Tongue (tissue), 3 donors: ENCODE measurements at places on chromosomes 1 and 21.

- DNase-seq, result no peak
These were observed 110.8 kb downstream of the MATN1 start for GRCh38 chr1:30612536-30613065.

- DNase-seq, result peak; percentile 93
These were observed at the start of gene PDPN for GRCh38 chr1:13583595-13583965. Gene PDPN (plus strand): TSS chr1:13583832. CDS start chr1:13584034, 202 bp downstream.

DNA sequence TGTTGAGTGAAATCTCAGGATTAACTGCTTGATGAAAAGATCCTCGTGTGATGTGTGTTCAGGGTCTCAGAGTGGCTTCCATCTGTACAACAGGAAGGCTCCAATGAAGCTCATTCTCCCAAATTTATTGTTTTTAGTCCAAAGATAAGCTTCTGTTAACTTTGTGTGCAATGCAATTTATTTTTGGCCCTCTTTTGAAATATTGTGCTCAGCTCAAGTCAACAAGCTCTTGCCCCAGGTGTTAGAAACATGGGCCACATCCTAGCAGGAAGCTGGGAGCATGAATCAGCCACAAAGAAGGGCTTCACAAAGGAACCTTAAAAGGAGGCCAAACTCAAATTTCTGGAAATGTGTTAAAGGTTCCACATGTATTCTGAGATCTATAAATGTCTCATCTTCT is 135.7 kb downstream of the PCP4 start:
- DNase-seq, result peak; percentile 11

DNA sequence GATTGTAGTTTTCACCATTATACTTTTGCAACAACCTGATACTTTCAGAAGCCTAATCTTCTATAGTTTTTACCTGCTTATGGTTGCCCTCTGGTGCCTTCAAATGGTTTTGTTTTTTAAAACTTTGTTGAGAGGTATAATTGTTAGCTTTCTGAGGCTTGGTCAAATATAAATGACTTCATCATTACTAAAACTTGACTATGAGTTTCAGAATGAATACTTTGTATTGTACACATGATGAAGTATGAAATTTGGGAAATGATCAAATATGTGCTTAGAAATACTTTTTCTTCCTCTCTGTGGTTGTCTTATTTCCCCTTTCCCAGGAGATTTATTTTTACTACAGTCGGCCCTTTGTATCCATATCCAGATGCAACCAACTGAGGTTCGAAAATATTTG is 151.8 kb upstream of the B3GALT2 start:
- DNase-seq, result no peak
